Activated CD4-positive, alpha-beta T cell treated with anti-CD3 and anti-CD28 coated beads for 24 hours (primary cell): ENCODE measurements at places on chromosomes 1 and 21.

DNA sequence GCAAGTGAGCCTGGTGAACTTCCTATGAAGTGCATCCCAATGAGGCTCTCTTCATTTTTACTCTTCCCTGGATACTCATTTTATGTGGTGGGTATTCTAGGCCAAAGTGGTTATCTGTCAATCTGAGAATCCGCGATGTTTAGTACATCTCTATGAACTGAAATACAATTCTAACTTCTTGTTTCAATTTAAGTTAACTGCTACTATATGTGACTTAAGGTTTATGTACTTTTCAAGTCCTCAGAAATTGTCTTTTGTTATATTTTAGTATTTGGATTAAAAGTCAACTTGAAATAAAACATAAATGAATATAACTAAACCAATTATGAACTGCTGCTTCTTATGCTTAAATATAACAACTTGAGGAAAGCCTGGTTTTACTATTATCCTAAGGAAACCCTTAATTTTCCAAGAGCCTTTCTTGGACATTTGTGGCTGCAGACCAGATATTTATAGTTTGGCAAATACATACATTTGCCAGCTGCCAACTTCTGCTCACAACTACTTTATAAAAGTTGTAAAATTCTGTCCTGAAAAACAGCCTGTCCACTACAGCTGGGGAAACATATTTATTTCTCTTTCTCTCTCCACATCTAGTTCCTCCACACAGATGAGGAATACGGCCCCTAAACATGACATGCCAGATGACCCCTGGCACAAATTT, 60.4 kb downstream of the ENAH start:
- no peak for DNase-seq

DNA sequence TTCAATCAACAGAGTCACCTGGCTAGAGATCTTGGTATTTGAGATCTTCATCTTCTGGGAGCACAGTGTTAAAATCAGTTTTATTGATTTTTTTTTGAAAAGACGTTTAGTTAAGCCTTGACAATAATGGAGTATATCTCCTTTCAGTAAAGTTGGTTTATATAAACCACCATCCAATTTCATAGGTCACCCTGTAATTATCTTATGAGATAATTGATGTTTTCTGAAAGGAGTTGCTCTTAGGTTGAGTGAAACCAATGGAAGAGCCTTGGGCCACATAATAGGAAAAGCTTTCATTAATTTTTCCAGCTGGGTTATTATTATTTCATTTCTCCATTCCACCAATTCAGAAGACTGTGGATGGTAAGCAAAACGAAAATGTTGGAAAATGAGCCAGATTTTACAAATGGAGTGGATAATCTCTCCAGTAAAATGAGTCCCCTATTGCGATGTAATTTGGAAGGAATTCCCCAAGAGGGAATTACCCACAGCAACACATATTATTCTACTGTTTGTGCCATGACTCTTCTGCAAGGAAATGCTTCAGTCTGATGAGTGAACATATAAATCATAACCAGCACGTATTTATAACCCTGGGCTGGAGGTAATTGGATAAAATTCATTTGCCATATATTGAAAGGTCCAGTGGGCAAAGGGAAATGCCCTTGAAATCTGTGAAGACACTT, 46.2 kb upstream of the TINAGL1 start:
- DNase-seq: no peak

DNA sequence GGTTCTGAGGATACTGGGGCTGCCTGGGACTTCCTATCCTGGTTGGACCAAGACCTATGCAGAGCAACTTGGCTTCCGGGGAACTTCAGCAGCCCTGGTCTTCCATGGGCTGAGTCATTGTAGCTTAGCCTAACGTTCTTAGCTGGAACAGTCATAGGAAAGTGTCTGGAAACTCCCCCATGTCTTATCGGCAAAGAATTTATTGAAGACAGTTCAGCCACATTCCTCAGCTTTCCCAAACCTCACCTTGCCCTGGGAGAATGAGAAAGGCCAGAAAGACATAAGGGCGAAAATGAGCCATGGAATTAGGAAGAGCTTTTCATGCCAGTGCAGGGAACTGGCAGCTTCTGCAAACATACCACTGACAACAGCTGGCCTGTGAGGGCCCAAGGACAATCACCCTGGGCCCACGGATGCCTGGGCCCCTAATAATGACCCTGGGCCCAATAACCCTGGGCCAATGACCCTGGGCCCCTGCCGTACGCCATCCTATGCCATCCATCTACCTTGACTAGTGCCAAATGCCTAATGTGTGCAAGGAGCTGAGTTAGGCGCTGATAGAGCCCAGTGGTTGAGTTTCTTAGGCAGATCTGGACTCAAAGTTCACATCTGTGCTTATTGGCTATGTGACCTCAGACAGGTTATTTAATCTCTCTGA, 114.4 kb upstream of the GADD45A start:
- no peak for DNase-seq

DNA sequence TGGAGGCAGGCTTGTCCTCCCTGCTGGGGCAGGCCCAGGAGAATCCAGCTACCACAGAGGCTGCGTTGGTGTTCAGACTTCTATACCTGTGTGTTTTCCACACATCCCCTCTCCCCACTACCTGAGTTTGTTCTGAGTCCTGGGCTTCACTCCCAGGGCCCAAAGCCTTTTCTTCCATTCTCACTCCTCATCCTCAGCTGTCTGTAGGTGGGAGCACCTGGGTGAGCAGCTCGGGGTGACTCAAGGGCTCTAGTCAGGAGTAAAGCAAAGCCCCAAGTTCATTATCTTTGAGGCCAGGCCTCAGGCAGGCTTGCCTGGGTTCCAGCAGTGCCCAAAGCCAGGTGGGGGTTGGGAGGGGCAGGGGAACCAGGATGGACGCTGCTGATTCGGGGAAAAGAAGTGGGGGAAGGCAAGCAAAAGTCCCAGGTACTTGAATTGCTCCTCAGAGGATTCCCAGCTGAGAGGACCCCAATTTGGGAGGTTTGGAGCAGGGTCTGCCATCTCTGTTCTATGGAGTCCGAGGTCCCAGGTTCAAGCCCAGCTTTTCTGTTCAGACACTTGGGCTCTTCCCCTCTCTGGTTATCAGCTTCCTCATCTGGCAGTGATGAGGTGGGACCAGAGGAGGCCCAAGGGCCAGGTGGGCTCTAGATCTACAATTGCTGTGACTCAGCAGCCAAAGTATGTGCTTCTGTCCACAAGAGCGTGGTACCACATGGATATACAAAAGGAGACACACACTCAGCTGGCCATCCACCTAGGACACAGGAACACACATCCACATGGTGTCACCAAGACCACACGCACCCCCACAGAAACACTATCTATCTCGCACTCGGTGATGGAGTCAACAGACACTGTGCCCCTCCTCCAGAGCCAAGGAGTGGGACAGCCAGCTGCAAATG, 5.8 kb upstream of the PTPN7 start:
- no peak for DNase-seq
